ENCODE measurements at places on chromosomes 6 and 20. TPM values are rescaled to one million over a fixed set of nuclear protein-coding genes. Genes with fewer than 3 reads are reported as not detected.

- no peak for DNase-seq
Measured at GRCh38 chr6:99080191-99080590, 132.4 kb upstream of the FBXL4 start.

DNA sequence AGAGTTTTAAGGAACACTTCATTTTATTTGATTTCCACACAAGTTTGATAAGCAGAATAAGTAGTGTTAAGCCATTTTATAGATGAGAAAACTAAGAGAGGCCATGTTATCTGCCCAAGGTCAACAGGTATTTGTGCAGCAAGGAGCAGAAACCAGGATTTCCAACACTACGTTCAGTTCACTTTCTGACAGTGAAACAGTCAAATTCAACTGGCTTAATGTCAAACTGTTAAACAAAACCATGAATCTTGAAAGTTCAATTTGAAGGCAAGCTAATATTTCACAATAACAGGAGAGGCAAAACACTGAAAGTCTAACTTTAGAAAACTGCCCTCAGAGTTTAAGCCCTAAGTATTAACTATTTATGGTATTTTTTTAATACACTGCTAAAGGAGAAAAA is 32.6 kb downstream of the DTNBP1 start:
- DNase-seq: no peak

DNA sequence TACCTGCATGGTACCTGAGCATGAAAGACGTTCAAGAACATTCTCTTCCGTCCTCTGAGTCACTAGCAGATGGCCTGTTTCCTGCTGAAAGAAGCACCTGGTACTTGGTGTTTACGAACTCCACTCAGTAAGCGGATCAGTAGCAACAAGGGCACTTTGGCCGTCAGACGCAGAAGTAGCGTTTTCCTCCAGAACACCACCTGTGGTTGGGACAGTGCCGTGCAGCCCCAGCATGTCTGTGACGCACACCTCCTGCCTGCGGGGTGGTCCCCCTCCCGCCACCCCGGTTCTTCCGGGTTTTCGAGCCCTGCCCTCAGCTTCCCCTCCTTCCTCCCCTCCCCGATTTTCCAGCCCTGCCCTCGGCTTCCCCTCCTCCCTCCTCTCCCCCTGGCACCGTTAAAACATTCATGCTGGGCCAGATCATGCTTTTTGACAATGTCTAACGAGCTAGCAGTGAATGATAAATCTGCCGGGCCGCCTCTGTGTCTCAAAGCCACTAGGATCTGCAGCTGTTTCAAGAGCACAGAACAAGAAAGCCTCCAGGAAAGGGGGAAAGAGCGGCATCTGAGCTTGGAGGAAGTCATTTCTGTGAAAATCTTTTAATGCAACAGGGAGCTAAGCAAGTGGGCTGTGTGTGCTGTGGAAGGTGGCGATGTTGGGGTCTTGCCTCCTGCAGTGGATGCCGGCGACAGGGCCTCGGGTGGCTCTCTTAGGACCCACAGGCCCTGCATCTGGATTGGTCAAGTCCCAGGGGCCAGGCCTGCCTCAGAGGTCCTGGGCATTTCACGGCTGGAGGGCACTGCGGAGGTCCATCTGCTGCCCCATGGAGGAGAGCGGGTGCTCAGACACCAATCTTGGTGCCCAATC is 207.9 kb downstream of the ERMARD start:
- peak; percentile 43 for DNase-seq

The SAPCD1 gene
- 15.5 TPM for polyA plus RNA-seq

The NELFE gene
- polyA plus RNA-seq: 62.6 TPM

DNA sequence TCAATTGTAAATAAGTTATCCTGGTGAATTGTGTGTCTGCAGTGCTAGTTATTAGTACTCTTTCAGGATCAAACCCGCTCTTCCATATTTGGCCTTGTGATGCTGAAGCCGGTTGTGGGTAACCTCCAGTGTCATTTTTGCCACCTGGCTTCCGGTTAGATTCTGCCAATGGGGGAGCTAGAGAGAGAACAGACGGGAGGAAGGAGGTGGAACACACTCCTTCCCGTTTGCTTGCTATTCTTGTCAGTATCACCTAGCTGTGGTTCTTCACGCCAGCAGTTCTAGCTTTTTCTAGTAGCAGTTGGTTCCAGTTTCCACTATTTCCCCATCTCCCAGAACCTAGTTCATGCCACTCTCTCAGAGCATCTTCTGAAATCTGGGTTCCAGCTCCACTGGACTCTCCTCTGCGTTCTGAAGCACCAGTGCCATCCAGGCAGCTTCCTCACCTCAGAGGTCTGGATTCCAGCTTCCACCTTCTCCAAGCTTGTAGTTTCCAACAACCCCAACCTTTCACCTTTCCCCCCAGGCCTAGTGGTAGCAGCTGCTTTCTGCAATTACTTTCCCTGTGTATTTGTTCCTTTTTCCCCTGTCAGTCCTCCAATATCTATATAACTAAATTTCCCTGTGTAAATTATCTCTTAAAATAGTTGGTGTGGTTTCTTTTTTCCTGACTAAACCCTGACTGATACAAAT is 46.9 kb upstream of the LOC128125822 start:
- DNase-seq: no peak

The NOX3 gene
- polyA plus RNA-seq: not detected

GRCh38 chr6:90021711-90022110 is 127.4 kb downstream of the GJA10 start:
- DNase-seq: no peak

The SLC17A2 gene
- polyA plus RNA-seq: not detected

The NKX2-2 gene
- 0.67 TPM for polyA plus RNA-seq

The PSMF1 gene
- 48.4 TPM for polyA plus RNA-seq

The PACSIN1 gene
- polyA plus RNA-seq: 1.6 TPM

DNA sequence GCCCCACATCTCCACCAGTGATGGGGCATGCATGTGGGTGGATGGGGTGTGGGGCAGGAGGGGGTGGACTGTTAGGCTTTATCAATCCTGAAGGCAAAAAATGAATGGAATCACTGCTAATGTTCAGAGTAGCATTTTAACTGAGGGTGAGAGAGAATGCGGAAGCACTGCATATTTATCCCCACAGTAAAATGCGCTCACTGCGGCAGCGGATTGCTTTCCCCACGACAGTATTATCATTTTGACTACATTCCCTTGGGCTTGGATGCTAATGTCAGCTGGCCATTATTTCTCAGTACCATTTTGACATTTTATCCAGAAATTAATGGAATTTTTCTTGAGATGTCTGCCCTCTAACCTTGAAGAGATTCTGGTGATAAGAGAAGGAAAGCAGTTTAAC is 13.4 kb downstream of the ALDH8A1 start:
- DNase-seq: no peak

GRCh38 chr6:125918681-125919566 is 37.6 kb upstream of the HINT3 start:
- DNase-seq: peak; percentile 88

- DNase-seq: no peak
Measured at GRCh38 chr20:51687108-51687507, 81.1 kb downstream of the ATP9A start.

The CENPQ gene
- polyA plus RNA-seq: 7.2 TPM

DNA sequence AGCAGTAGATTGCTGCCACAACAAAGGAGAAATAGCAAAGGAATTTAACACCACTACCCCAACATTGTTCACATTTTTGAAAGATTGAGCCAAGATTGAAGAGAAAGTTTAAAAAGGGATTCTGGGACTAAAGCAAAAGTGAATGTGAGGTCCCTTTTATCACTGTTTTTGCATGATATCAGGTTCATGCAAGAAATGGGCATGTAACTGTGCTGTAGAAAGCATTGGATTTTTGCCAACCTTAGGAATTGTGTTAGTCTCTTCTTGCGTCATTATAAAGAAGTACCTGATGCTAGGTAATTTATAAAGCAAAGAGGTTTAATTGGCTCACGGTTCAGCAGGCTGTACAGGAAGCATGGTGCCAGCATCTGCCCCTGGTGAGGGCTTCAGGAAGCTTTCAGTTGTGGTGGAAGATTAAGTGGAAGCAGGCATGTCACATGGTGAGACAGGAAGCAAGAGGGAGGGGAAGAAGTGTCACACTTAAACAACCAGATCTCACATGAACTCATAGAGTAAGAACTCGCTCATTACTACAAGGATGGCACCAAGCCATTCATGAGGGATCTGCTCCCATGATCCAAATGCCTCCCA is 4.6 kb upstream of the GJB7 start:
- DNase-seq: no peak

DNA sequence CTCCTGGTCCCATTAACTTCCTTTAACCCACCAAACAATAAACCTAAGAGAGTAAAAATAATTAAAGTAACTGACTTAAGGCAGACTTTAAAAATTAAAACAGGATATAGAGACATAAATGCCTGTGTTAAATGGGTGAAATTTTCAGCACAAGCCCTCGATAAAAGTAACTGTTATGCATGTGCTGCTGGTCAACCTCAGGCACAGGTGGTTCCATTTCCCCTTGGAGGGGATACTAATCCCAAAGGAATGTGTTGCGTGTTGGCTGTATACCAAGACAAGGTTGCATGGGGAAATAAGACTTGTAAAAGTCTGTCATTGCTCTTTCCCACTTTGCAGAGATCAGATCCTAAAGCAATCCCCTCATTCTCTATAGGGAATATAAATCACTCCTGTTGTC is 25.8 kb downstream of the HLA-A start:
- peak; percentile 37 for DNase-seq

DNA sequence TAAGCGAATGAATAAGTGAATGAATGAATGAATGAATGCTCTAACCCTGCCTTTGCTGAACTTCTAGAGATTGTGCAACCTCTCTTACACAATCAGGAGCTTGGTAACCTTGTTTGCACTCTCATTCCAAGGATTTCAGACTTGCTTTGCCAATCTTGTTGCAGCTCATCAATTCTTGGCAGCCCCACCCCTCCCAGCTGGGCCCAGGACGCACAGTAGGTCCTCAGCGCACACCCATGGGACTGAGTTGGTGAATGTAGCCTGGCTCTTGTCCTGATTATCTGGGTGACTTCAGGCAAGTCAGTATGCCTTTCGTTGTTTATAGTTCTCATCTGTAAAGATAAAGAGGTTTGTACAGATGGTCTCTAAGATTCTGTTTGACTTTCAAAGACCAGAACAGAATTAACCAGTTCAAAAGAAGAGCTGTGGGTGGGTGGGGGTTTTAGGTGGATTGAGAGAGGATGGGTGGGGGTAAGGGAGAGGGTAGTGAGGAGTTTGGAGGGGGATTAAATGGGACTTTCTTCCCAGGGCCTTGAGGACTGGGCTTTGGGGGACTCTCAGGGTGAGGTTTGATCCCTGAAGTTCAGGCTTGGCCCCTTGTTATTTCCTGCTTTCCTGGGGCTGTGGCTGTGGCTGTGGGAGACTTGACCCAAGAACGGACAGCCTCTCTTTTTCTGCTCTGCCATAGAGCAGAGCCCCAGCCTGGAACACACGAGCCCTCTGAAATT is 33.2 kb downstream of the VEGFA start:
- peak; percentile 75 for DNase-seq

- DNase-seq: peak; percentile 0
Measured at GRCh38 chr6:48835421-48835958, 627.6 kb downstream of the MMUT start.

The HLA-DMB gene
- polyA plus RNA-seq: 22.8 TPM

The HTR1B gene
- 1.4 TPM for polyA plus RNA-seq

The TOX2 gene
- not detected for polyA plus RNA-seq

DNA sequence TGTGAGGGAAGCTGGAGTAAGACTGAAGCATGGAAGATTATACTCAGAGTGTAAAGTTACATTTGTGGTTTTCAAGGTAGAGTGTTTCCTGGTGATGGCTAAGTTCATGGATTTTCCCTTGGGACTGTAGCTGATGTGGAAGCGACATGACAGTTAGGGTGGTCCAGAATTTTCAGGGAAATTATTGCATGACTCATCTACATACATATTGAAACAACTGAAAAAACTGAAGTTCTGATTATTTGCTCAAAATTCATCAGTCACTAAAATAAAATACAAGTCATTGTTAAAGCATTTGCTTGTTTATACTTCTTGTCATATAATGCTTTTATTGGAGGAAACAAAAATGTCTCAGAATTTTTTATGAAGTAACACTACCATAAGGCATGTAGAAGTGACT is 700.0 kb downstream of the RFPL4B start:
- DNase-seq: no peak

DNA sequence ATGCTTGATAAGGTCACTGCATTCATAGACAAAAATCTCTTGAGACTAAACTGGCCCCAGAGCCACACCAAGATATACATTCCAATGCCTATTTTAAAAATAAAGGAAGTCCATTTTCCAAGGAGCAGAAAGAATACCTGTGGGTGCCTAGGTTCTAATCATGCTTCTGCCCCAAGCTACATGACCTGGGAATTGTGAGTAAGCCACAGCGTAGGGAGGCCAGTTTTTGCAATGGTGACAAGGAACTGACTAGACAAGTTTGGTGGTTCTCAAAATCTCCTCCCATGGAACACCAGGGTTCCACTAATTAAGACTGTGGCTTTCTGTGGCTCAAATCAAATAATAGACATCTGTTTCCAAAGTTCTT is 83.3 kb downstream of the GMDS start:
- no peak for DNase-seq

DNA sequence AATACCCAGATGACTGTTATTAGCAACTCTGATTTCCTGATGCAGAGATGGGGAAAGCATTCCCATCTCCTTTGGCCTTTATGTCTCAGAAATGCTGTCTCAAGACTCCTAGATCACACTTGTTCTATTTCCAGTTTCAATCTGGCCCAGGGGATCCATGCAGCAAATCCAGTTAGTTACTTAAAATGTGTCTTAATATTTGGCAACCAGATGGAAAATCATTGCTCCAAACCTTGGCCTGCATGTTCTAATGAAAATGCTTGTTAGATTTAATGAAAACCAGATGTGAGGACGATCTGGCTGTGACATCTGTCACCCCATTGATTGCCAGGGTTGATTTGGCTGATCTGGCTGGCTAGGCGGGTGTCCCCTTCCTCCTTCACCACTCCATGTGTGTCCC is 125.2 kb downstream of the TSHZ2 start:
- no peak for DNase-seq

The NR2E1 gene
- not detected for polyA plus RNA-seq

The HLA-DQB2 gene
- not detected for polyA plus RNA-seq

DNA sequence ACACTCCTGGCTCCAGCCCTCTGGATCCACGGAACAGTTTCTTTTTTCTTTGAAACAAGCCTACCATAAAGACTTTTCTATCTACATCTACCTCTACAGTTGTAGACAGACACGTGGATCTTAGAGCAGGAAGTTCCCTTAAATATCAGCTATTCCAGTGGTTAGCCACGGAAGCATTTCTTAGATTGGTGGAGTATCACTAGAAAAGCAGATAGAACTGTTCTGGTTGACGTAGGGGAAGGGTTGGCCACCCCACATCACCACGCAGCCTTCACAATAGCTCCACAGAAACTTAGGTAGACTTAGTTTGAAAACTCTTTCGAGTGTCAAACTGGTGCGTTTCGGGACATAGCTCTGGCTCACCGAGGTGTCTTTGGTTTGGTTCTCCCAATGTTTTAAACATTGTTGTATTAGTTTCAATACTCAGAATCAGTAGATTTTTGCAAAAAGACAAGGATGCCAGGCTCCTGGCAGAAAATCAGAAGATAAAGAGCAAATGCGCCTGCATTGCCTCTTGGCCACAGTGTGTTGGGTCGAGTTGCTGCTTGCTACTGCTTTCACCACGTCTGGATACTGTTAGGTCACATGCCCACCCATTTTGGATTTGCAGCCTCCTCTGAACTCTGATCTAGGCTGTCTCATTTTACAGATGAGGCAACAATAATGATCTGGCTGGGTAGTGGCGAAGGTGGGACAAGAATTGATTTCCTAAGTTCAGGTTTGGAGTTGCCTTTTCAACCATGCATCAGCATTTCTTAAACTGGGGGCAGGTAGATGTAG is 71.5 kb upstream of the DTNBP1 start:
- no peak for DNase-seq
